ENCODE measurements at places on chromosomes 5 and 9. TPM values are rescaled to one million over a fixed set of nuclear protein-coding genes. Genes with fewer than 3 reads are reported as not detected.
A peak's percentile ranks its signal among the peaks of the same experiment; 100 is the strongest.

GRCh38 chr9:19495186-19496028 lies 86.6 kb downstream of the ACER2 start:
- H3K27me3 ChIP-seq = peaks cover 2% of the 10 kb centered on the region
- no peaks in the 10 kb centered on the region for H3K36me3 ChIP-seq
- no peak for DNase-seq
- no peaks in the 10 kb centered on the region for H3K4me1 ChIP-seq
- no peak overlapping the region for H3K27ac ChIP-seq
- no peak overlapping the region for H3K4me3 ChIP-seq

DNA sequence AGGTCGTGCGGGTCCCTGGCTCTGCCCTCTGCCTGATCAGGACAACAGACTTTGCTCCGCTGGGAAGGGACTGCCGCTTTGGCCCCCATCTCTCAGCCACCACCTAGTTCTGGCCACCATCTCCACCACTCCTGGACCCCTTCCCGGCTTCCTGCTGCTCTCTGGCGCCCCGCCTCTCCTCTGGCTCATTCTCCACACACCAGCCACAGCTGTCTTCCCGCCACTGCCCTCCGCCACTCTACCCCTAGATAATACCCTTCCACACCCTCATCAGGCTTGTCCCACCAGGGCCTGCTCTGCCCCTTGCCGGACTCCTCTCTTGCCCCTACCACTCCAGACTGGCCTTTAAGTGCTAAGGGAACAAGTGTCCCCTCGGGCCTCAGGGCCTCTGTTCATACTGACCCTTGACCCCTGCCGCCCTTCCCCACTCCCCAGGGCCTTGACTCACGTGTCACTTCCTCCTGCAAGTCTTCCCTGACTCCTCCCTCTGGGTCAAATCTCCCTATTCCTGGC lies 3.0 kb upstream of the CDX1 start:
- H3K4me3 ChIP-seq = peak overlapping the region; percentile 35
- no peaks in the 10 kb centered on the region for H3K36me3 ChIP-seq
- DNase-seq = peak; percentile 41
- H3K27ac ChIP-seq = no peak overlapping the region

DNA sequence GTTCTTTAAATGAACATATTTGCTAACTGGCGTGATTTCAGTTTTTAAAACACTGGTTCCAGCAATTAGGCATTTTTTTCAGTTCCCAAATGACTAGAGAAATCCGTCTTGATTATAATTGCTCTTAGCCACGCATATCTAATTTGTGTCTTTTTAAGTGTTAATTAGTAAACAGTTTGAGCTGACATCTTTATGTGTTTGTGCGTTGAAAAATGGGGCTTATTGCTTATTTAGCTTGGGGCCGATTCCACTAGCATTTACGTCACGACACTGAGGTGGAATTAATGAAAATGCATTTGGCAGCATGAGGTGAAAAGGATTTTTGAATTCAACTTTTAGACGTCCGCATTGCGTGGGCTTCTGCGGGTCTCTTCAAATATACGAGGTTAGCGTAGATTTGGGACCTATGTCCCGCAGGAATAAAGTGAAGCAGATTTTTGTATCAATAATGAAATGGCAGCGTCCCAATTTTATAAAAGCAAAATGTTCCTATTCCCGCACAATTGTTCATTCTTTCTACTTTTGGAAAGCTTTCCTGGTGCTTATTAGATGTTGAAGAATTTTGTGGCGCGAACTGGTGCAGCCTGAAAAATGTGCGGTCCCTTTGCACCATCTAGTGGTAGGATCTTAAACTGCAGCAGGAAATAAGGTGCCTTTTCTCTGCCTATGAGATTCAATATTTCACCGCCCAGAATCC lies 122.7 kb upstream of the LMX1B start:
- H3K27ac ChIP-seq = no peak overlapping the region
- no peak overlapping the region for H3K4me3 ChIP-seq
- no peaks in the 10 kb centered on the region for H3K36me3 ChIP-seq
- DNase-seq = peak; percentile 67

GRCh38 chr5:127586811-127587210 lies 62.1 kb upstream of the CTXN3 start:
- no peak overlapping the region for H3K27ac ChIP-seq
- peaks cover 6% of the 10 kb centered on the region for H3K4me1 ChIP-seq
- no peaks in the 10 kb centered on the region for H3K36me3 ChIP-seq
- no peak overlapping the region for H3K4me3 ChIP-seq
- no peaks in the 10 kb centered on the region for H3K27me3 ChIP-seq

GRCh38 chr9:83620841-83621636 lies 1.9 kb upstream of the IDNK start:
- peaks cover 2% of the 10 kb centered on the region for H3K36me3 ChIP-seq
- no peak overlapping the region for H3K27ac ChIP-seq
- DNase-seq = peak; percentile 53
- H3K4me3 ChIP-seq = peak overlapping the region; percentile 94
- H3K4me1 ChIP-seq = peaks cover 17% of the 10 kb centered on the region

- peaks cover 5% of the 10 kb centered on the region for H3K36me3 ChIP-seq
- no peaks in the 10 kb centered on the region for H3K27me3 ChIP-seq
These were observed 206.3 kb downstream of the CSNK1G3 start for GRCh38 chr5:123718238-123718637.

Gene MELK
- 60.4 TPM for total RNA-seq
